NCI-H2107 (cell line): ENCODE measurements at places on chromosomes 13 and 19.

DNA sequence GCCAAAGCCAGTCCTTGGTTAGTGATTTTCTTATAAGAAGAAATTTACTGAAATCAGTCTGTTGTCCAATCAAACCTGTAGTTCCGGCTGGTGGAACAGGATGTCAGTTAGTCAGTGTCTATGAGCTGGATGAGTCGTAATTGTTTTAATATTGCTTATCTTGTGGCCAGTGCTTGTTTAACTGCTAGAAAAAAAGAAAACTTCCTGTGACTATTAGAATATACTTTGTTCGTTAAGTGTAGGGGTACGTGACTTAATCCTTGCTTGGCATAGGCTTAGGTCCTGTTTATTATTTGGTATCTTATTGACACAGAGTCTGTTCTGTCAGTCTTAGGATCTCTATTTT lies 1484.8 kb upstream of the MIR17HG start:
- no peak for DNase-seq

GRCh38 chr13:33676045-33676989 lies 141.6 kb upstream of the RFC3 start:
- peak; percentile 54 for DNase-seq

GRCh38 chr13:67619995-67620380 lies 389.9 kb upstream of the PCDH9 start:
- DNase-seq, result no peak

GRCh38 chr13:94300401-94300800 lies 179.1 kb downstream of the DCT start:
- DNase-seq, result no peak

GRCh38 chr13:99496184-99497142 lies 4.8 kb upstream of the TM9SF2 start:
- no peak for DNase-seq

DNA sequence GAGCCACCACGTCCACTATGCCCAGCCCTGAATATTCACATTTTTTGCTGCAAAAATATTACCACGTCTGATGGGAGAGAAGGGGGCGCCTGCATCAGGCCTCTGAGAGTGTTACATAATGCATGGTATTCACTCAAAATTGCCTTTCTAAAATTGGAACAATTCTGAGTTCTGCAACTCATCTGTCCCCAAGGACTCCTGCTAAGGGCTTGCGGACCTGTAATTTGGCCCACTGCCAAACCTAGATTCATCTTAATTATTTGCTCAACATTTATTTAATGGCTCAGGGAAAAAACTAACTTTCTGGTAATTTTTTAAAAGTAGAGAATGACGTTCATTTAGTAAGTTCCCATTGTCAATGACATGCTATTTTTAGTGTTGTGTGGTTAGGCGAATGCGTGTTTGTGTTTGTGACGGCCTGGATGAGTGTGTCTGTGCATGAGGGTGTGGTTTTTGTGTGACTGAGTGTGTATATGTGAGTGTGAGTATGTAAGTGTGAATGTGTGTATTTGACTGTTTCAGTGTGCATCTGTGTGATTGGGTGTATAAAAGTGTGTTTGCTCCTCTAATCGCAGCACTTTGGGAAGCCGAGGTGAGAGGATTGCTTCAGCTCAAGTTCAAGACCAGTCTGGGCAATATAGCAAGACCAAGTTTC lies 8.8 kb downstream of the INAFM1 start:
- DNase-seq, result no peak

GRCh38 chr19:55188625-55189024 lies 8.5 kb upstream of the SYT5 start:
- no peak for DNase-seq

DNA sequence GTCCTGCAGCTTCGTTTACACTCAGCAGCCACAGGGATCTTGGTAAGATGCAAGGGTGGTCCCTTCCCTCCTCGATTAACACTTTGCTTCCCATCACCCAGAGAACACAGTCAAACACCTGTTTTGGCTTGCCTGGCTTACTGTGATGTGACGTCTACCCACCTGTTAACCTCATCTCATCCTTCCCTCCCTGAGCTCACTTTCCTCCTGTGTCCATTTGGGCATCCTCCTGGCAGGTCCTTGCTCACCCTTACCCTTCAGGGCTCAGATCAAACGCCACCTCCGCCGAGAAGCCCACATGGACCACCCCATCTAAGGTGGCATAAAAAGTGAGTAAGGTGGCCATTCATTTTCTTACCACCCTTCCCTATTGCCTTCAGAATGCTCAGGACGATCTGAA lies 9.2 kb downstream of the FIZ1 start:
- no peak for DNase-seq

DNA sequence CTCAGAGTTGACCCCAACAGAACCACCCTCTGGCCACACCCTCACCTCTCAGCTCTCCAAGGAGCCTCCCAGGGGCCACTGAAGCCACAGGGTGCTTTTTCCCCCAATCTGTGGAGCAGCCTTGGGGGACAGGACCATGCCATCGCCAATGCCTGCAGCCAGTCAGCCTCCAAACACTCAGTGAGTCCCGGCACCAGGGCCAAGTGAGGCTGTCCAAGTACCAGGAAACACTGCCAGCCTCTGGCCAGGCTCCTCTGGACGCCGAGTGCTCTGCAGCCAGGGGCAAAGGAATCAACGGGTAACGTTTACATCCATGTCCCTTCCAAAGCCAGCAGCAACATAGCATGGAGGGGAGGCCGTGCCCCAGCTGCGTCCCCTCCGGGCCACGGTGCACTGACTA lies 9.5 kb upstream of the COMP start:
- DNase-seq, result no peak
